Activated T-helper 1 cell treated with anti-CD3 and anti-CD28 coated beads, Interleukin-12 subunit alpha, Interleukin-12 subunit beta, Interleukin-2, Interleukin-4 antibody, amounts not matched to agents 30 ng/mL and 10 ng/mL and 1 ng/mL, durations not matched to agents 14 hours and 24 hours and 36 hours (primary cell): ENCODE measurements at places on chromosomes 13 and 19. TPM values are rescaled to one million over a fixed set of nuclear protein-coding genes. Genes with fewer than 3 reads are reported as not detected.

DNA sequence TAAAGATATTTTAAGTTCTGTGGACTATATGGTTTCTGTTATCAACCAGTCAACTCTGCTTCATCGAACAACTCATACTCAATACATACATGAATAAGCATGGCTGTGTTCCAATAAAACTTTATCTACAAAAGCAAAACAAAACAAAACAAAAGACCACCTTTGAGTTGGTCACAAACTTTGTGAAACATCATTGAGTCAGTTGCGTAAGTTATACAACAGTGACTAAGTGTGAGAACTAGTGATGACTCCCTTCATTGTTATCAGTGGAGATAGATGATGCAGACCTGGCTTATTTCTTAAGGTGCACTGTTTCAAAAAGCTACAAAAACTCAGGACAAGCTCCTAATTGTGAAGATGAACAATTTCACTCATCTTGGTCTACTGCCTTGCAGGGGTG lies 14.5 kb upstream of the KLK4 start:
- no peak for DNase-seq

DNA sequence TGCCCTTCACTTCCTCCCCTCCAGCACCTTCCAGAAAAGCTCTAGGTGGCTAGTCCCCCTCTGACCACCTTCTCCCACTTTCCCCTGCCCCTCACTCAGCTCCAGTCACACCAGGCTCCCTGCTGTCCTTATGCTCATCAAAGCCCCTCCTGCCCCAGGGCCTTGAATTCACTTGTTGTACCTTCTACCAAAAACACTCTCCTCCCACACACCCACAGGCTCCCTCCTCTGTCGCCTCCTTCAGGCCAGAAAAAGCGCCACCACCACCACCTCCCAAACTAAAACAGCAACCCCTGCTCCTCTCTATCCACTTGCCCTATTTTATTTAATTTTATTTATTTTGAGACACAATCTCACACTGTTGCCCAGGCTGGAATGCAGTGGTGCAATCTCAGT lies 4.8 kb upstream of the CEACAM16 start:
- no peak for DNase-seq

DNA sequence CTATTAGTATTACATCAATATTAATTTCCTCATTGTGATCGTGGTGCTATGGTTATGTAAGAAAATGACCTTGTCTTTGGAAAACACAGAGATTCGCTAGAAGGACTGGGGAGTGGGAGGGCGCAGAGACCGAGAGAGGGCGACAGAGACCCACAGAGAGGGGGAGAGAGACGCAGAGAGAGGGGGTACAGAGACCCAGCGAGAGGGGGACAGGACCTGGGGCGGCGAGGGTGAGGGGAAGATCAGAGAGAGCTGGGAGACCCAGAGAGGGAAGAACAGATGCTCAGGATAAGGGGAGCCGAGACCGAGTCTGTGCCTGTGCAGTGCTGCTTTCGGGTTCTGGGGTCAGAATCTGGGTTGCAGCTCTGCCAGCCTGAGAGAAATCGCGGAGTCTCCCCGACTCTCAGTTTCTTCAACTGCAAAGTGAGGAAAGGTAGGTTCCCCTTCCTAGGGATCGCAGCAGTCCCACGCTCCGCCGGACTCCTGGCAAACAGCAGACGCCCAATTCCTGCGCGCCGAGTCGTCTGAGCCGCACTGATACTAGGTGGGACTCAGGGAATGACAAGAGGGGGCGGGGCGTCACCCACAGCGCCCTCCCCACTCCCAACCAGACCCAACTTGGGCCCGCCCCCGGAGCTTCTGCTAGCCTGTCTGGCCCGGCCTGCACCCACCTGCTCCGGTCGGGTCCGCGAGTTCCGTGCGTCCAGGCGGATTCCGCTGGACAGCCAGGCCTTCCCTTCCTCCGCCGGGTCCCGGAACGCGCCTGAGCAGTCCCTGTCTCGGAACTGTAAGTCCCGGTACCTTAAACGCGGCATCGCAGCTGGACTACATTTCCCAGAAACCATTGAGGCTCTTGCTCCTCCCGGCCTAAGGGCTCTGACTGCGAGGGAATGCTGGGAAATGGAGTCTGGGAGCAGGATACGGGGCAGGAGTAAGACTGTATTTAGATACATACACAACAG lies 15.3 kb downstream of the IZUMO2 start:
- peak; percentile 46 for DNase-seq

GRCh38 chr19:29515706-29516357 lies 10.0 kb upstream of the VSTM2B start:
- no peak for DNase-seq

DNA sequence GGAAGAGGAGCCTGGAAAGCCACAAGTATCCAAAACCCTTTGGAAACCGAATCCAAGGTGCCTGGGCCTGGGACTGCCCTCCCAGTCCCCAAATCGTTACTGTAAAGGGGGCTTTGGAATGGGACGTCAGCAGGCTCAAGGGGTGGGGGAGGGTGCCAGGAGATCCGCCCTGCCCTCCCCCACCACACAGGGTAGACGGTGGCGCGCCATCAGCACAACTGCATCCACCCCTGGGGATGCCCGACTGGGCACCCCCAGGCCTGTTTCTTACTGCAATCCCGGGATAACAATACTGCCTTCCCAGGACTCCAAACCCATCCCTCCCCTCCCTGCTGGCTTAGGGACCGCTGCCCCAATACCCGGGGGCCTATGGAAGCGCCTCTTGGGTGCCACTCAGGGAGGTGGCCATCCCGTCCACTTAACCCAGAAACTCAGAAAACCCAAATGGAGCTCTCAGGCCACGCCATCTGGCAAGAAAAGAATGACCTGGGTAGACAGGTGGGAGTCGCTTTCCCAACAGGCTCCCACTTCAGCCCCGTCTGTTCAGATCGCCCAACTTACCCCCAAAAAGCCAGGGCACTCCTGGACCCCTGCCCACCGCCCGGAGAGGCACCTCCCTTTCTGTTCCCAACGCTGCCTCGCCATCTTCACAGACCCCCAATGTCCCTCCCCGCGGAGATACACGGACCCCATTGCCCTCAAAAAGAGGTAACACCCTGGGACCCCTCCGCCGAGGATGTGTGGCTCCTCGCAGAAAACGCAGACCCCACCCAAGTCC lies 2.4 kb downstream of the KLF16 start:
- DNase-seq: no peak

DPF1 gene
- 1.4 and 1.7 TPM in 2 replicates for total RNA-seq

PSG11 gene
- total RNA-seq: not detected in 2 replicates
